Pons (tissue), 1 donor: ENCODE measurements at places on chromosomes 2 and 18.

DNA sequence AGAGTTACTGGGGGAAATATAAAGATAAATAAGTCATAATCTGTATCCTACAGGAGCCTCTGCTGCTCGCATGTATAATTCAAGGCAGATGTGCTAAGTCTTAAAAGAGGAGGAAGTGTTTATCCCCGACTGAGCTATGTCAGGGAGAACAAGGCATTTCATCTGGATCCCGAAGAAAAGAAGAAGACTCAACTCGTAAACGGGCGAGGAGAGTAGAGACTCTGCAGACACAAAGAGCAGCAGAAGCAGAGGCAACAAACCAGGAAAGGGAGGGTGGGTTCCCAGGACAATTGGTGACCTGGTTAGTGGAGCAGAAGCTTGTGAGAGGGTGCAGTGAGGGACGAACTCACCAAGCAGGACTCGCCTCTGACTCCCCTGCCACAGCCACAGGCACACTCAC, 368.6 kb downstream of the EIPR1 start:
- DNase-seq = no peak

DNA sequence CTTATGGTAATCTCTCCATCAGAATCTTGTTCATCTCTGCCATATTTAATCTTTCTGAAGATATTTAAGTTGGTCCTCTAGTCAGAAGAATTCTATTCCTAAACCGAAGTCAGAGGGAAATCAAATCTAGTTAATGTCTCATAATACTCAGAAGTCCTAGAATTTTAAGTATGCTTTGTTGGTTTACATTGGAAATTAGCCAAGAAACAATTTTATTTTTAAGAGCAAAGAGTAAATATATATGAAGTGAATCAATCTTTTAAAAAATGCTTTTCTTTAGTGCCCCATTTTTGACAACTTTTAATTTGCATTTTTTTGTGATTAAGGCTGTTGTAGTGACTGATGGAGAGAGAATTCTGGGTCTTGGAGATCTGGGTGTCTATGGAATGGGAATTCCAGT, 38.1 kb downstream of the ME2 start:
- DNase-seq = no peak

- no peak for DNase-seq
Observed at GRCh38 chr18:59520562-59521355, 161.7 kb upstream of the LMAN1 start.

DNA sequence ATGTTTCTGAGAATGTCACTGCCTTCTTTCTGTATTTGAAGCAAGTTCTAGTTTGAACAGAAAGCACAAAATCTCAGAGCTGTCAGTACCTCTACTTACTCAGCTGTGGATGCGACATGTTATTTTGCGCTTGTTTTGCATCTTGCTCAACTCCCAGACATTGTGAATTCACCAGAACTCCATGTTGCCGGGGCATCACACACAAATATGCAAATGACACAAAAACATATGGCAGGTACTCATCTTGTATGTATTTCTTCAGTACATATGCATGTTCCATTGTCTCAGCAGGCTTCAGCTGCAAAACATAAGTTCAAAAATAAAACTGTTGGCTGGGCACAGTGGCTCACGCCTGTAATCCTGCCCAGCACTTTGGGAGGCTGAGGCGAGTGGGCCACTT, 30.8 kb downstream of the ADCY3 start:
- no peak for DNase-seq
